ENCODE measurements at places on chromosomes 1 and 21.

DNA sequence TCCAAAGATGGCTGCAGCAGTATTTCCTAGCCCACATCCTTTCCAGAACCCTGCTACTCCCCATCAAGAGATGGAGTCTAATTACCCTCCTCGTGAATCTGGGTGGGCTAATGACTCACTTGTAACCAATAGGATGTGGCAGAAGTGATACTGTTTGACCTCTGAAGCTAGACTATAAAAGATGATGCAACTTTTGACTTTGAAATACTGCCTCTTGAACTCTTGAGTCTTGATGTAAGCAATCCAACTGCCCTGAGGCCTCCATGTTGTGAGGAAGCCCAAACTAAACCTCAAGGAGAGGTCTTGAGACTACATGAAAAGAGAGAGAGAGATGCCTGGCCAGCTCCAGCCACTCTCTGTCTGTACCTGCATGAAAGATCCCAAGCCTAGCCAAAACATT is 29.5 kb downstream of the LMO4 start:
- no peak for DNase-seq

- no peak for DNase-seq
Measured at GRCh38 chr1:2987773-2988172, 33.5 kb upstream of the ACTRT2 start.

GRCh38 chr1:227887697-227888403 is 59.9 kb downstream of the WNT9A start:
- DNase-seq, result no peak

DNA sequence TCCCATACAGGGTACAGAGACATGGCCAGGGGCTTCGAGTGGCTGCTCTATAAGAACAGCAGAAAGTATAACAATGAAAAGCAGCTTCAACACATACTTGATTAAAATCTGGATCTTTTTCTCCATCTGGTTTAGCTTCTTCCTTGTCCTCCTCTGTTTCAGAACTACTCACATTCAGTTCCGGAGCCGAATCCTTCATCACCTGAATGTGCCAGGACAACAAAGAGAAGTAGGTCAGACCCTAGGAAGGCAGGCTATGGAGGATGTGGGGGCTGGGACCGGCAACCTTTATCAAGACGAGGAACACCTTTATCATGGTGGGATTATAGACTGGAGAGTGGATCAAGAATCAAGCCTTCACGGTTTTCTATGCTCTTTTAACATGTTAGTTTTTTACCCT is 32.2 kb upstream of the RAP1GAP start:
- no peak for DNase-seq

- no peak for DNase-seq
Measured at GRCh38 chr1:41914516-41914915, 4.2 kb downstream of the HIVEP3 start.

DNA sequence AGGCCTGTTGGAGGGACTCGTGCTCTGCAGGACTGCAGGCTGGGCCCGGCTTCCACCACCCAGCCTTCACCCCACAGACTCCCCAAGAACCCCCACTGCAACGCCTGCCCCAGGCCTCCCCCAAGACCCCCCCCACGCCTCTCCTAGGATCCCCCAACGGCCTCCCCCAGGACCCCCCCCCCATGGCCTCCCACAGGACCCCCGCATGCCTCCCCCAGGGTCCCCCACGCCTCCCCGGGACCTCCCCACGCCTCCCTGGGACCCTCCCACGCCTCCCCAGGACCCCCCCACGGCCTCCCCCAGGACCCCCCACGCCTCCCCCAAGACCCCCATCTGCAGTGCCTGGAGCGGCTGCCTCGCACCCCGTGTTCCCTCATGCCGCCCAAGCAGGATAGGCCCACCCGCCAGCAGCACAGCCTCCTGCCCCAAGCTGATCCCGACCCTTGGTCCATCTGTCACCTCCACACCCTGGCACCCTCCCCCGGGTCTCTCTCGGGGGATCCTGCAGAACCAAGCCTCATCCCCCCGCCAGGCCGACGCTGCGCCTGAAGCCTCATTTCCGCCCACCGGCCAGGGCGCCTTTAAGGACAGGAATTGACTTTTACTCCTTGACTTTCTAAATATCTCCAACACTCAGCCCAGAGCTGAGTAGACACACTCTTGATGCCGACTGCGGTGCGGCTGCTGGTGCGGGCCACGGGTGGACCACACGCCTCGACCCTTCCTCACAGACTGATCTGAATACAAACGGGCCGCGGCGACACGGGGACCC is 14.1 kb upstream of the RNF223 start:
- DNase-seq, result no peak

DNA sequence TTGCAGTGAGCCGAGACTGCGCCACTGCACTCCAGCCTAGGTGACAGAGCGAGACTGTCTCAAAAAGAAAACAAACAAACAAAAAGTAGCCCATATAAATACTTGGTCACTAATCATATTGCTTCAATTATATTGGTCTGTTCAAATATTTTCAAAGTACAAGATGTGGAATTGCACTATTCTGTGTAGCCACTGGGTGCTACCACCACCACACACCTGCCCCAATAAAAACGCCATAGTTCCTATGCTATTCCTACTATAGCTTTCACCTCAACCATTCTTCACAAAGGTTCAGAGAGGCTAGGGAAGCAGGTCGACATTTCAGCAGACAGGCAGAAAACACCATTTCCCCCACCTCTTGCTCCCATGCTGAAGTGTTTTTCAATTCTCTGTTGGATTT is 16.7 kb downstream of the NDC1 start:
- DNase-seq, result no peak

- peak; percentile 99 for DNase-seq
Measured at GRCh38 chr1:16981269-16981849, 939 bp upstream of the MFAP2 start.

GRCh38 chr1:160858097-160858496 is 4.6 kb downstream of the CD244 start:
- DNase-seq, result no peak

DNA sequence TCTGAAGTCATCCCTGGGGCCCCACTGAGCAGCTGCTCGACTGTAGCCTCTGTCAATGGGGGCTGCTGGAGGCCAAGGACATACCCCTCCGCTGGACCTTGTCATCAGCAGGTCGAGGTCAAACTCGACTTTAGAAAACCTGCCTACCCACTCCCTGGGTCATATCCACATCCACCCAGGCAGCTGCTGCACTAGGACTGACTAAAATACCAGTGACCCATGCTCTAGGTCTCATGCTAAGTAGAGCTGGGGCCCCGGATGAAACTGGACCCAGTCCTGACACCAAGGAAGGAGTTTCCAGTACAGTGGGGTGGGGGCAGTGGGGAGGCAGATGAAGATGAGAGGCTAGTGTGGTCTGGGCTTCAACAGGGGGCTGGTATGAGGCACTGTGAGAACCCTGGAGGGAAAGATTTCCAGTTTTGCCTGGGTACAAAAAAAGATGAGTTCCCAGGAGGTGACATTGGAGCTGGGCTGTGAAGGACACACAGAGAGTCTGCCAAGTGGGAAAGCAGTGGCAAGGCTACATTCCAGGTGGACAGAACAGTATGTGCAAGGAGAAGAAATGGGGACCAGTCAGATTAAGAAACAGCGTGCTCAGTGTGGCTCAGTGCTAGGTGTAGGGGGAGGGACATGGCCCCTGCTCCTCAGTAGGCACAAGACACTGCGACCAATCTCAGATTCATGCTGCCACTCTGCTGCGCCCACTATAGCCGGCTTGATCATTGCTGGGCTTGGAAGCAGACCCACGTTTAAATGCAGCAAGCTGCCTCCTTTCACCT is 12.4 kb downstream of the SLC2A1 start:
- no peak for DNase-seq

GRCh38 chr1:24554714-24555113 is 1.2 kb upstream of the NCMAP start:
- DNase-seq, result no peak
